ENCODE measurements at places on chromosomes 11 and 22. TPM values are rescaled to one million over a fixed set of nuclear protein-coding genes. Genes with fewer than 3 reads are reported as not detected.
A peak's percentile ranks its signal among the peaks of the same experiment; 100 is the strongest.

DNA sequence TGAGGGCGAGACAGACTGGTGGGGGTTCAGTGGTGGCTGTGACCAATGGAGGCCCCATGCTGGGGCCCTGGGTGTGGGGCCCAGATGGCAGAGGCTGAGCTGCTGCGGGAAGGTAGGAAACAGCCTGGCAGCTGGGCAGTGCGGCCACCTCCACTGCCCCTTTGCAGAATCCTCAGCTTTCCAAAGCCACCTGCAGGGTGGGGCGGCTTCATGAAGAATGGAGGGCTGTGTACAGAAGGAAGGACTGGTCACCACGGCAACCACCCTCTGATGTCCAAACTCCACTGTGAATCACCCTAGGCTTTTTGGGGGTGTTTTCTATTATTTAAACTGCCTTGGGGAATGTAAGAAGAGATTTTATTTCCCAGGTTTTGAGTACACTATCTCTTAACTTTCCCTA is 166.3 kb upstream of the NAV2 start:
- DNase-seq, result no peak

TEX12 gene
- total RNA-seq, result 0.32 TPM

DNA sequence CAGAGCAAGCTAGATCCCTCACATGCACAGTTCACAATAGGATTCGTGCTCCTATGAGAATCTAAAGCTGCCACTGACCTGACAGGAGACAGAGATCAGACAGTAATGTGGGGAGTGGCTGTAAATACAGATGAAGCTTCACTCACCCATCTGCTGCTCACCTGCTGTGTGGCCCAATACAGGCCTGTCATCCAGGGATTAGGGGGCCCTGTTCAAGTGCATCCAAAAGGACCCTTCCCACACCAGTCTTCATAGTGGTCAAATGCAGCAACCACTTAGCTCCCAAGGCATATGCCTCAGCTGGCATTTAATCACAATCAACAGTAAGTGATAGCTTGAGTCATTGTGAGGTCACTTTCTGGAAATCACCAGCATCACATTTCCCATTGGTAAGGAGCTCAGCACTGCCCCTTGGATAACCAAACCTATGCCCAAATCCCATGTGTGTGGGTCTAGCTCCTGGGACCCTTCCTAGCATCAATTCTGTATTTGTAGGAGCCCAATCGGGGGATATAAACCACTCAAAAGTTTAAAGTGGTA is 65.6 kb downstream of the OR4C45 start:
- DNase-seq, result no peak

DRD2 gene
- not detected for total RNA-seq

DNA sequence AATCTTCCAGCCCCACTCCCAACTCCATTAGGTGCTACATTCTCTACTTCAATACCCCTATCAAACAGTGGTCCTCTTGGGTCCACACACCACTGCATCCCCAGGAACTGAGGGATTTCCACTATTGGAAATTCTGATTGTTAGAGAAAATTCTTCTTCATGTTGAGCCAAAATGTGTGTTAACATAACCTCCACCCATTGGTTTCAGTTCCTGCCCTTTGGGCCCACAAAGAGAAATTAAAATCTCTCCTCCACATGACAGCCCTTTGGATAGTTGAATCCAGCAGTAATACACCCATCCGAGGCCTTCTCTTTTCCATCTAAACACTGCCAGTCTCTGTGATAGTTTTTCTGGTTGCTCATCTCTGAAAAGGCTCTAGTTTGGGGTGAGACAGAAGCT is 2.1 kb downstream of the VSIG2 start:
- DNase-seq, result no peak

SYTL2 gene
- total RNA-seq, result 28.3 TPM

PRR14L gene
- total RNA-seq, result 22.2 TPM

GRCh38 chr11:118979434-118979833 is 7.9 kb downstream of the FOXR1 start:
- DNase-seq, result no peak

DNA sequence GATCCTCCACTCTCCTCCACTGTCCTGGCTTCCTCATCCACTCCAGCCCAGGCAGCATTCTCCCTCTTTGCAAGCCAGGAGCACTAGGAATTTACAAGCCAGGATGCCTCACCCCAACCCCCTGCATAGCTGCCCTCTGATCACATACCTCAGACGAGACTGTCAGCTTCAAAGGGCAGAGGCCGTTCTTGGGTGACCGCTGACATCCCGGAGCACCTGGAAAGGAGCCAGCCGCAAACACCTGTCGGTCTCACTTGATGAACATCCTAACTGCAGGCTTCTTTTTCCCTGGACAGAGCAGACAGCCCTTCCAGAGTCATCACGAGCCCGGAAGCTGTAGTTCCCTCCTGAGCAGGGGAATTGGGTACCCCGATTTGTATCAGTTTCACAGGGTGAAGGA is 451.3 kb upstream of the B3GAT1 start:
- DNase-seq, result no peak

SLC22A25 gene
- not detected for total RNA-seq

DNA sequence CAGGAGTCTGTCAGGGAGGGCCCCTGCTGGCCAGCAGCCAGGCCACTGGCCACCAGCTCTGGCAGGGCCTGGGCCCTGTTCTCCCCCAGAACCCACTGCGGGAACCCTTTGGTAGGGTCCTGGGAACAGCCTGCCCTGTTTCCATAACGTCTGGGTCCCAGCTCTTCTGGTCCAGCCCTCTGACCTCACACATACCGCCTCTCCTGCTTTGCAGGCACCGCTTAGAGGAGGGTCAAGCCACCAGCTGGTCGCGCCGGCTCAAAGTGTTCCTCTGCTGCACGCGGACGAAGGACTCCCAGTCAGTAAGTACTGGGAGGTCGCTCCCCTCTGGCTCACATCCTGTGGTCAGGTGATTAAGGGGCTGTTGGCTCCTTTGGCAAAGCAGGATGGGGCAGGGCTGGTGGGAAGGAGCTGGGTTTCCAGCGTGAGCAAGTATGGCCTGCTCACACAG is 26.6 kb upstream of the MYRF start:
- peak; percentile 35 for DNase-seq

PNPLA5 gene
- total RNA-seq, result not detected

DNA sequence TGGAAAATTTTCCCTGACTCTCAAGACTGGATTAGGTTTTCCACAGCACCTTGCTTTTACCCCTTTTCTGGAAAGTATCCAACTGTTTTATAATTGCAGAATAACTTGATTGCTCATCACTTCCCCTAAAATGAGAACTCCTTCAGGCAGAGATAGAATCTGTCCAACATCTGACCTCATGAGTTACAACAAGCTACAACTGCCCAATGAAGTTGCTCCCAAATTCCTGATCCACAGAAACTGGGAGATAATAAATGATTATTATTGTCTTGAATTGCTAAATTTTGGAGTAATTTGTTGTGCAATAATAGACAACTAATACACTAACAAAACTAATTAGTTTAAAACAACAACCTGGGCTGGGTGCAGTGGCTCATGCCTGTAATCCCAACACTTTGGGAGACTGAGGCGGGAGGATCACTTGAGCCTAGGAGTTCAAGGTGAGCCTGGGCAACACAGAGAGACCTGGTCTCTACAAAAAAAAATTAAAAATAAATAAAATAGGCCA is 10.0 kb upstream of the CCDC83 start:
- DNase-seq, result peak; percentile 33

GRCh38 chr11:76684516-76684915 is 14.0 kb upstream of the LRRC32 start:
- no peak for DNase-seq

All from fibroblast of villous mesenchyme (primary cell).